ENCODE measurements at places on chromosomes 2 and 18. TPM values are rescaled to one million over a fixed set of nuclear protein-coding genes. Genes with fewer than 3 reads are reported as not detected.

DNA sequence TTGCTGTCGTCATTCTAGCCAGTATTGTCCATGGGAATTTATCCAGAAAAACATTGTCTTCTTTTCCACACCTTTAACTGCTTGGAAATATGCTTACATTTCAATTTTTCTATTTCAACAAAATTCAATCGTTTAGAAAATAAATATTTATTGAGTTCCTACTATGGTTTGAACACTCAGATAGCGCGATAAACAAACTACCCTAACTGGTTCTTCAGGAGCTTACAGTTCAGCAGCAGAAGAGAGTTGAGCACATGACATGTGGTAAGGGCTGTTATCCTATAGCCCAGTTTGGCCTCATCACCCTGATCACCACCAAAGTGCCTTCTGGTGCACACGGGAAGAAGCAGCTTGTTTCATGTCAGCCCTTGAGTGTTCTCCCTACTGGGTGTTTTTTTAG, 375.2 kb upstream of the SMIM21 start:
- no peak for DNase-seq
- H3K4me1 ChIP-seq, result no peaks in the 10 kb centered on the region
- no peak overlapping the region for H3K27ac ChIP-seq
- H3K27me3 ChIP-seq, result no peaks in the 10 kb centered on the region
- H3K36me3 ChIP-seq, result no peaks in the 10 kb centered on the region

- no peak overlapping the region for H3K4me3 ChIP-seq
- H3K36me3 ChIP-seq, result peaks cover 14% of the 10 kb centered on the region
- no peak overlapping the region for H3K27ac ChIP-seq
- no peak for DNase-seq
- no peaks in the 10 kb centered on the region for H3K4me1 ChIP-seq
- no peaks in the 10 kb centered on the region for H3K27me3 ChIP-seq
Observed at GRCh38 chr18:211582-211981, 53.2 kb downstream of the USP14 start.

GRCh38 chr2:113890253-113891235, 655 bp downstream of the ACTR3 start:
- H3K4me1 ChIP-seq, result peaks cover 56% of the 10 kb centered on the region
- H3K36me3 ChIP-seq, result no peaks in the 10 kb centered on the region
- peak overlapping the region; percentile 92 for H3K4me3 ChIP-seq
- peak; percentile 39 for DNase-seq
- H3K27me3 ChIP-seq, result no peaks in the 10 kb centered on the region
- peak overlapping the region; percentile 98 for H3K27ac ChIP-seq

- H3K36me3 ChIP-seq, result no peaks in the 10 kb centered on the region
- H3K27me3 ChIP-seq, result no peaks in the 10 kb centered on the region
- H3K4me3 ChIP-seq, result no peak overlapping the region
- DNase-seq, result no peak
Observed at GRCh38 chr2:218332288-218332687, 24.4 kb upstream of the CATIP start.

GRCh38 chr2:117199511-117199910, 615.0 kb upstream of the DDX18 start:
- no peak for DNase-seq
- H3K27ac ChIP-seq, result no peak overlapping the region
- no peaks in the 10 kb centered on the region for H3K4me1 ChIP-seq
- H3K4me3 ChIP-seq, result no peak overlapping the region

GRCh38 chr2:10039658-10040410, 3.5 kb upstream of the KLF11 start:
- peaks cover 55% of the 10 kb centered on the region for H3K4me1 ChIP-seq
- H3K27me3 ChIP-seq, result no peaks in the 10 kb centered on the region
- peak; percentile 69 for DNase-seq
- H3K27ac ChIP-seq, result peak overlapping the region; percentile 60

DNA sequence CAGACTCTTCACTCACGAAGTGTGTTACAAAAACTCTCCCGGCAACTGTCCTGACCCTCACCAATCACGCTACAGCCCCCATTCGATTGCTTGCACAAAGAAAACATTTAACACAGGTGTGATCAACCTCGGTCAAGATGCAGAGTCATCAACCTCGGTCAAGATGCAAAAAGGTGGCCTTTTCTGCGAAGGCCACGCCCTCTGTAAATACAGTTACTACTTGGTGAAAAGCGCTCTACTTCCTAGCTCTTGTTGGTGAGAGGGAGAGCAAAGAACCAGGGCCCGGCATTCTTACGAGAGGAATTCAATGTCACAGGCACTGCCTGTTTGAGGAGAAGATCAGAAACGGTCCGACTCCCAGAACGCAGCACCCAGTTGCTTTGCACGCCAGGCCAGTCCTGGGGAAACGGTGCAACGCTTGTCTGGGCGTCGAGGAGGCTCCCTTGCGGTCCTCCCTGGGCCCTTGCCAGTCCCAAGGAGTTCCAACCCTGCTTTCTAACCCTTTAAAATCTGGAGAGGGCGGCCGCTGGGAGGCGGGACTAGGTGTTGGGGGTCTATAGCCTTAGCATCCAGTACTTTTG, 1.9 kb downstream of the PIEZO2 start:
- H3K27ac ChIP-seq, result no peak overlapping the region
- H3K27me3 ChIP-seq, result peaks cover 16% of the 10 kb centered on the region
- no peak for DNase-seq
- peak overlapping the region; percentile 7 for H3K4me3 ChIP-seq
- H3K4me1 ChIP-seq, result no peaks in the 10 kb centered on the region
- H3K36me3 ChIP-seq, result no peaks in the 10 kb centered on the region

DNA sequence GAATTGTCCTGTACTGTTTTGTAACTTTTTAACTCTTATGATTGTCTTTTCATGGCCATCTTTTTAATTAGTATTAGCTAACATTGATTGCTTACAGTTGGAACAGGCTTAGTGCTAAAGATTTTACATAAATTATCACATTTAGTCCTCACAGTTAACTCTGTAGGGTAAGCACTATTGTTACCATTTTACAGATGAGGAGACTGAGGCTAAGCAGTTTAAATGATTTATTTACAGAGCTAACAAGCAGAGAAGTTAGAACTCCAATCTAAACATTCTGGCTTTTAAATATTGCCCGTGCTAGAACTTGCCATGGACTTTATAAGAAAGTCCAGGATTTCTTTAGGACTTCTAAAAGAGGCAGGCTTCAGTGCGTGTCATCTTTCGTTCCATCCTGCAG, 48.6 kb downstream of the EPAS1 start:
- H3K4me1 ChIP-seq, result peaks cover 7% of the 10 kb centered on the region
- H3K4me3 ChIP-seq, result no peak overlapping the region
- no peak for DNase-seq
- no peak overlapping the region for H3K27ac ChIP-seq
- H3K27me3 ChIP-seq, result no peaks in the 10 kb centered on the region
- peaks cover 13% of the 10 kb centered on the region for H3K36me3 ChIP-seq

DNA sequence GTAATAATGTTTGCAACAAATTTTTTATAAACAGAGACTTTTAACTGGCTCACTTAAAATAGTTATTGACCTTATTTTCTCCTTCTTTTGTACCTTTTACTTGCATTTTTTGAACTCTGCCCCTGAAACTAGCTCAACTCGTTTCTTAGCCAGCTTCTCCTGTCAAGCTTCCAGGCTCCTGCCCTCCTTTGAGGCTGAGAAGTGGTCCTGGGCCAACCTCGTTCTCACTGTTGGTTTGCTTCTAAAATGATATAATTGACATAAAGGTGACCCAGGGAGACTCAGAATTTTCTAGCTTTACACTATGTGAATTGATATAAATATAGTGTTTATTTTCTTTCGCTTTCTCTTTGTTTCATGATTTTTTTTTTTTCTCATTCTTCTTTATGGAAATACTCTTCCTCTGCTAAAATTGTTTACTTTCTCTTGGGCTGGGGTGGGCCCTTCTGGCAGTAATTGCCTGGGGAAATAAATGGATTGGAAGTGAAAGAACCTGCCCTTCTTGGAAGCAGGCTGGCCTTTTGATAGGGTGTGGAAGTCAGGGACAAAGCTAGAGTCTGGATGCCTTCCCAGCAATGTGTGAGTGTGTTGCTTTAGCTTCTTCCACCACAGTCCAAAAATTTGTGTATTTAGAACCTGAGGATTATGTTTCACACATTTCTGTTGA, 30.7 kb downstream of the GPD2 start:
- DNase-seq, result no peak
- H3K4me1 ChIP-seq, result peaks cover 54% of the 10 kb centered on the region
- no peaks in the 10 kb centered on the region for H3K36me3 ChIP-seq
- H3K27ac ChIP-seq, result peak overlapping the region; percentile 48
- H3K27me3 ChIP-seq, result no peaks in the 10 kb centered on the region

DNA sequence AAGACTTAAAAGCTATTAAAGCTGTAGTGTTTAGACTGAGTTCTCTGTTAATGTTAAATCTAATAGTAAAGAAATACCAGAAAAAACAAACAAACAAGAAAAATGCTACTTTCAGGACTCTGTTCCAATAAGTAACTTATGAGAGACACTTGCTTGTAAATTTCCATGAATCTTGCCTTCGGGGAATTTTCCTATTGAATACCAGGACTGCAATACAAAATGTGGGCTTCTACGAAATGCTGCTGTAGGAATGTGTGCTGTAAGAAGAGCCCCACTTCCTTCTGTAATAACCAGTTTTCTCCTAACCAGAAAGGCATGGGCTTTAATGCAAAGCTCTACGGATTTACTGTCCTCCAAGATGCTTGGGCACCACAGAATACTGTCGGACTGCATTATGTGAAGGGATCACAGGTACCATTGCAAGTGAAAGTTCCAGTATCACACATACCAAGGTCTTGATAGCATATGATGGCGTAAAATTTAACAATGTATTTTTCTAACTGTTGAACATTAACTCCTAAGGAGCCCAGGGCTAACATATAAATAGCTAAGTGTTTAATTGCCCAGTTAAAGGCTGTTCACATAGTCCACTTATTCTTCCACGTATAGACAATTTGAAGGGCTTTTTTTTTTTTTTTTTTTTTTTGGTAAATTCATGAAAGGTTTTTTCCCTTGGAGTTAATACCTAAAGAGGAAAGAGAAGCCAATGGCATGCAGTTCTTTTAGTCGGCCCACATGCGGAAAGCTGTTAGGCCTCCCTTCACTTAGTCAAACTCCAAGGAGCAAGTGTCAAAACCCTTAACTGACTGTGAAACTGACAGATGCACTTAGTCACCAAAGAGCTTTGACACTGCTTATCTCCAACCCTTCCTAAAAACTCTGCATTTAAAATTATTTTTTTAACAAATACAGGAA, 564.0 kb upstream of the POU3F3 start:
- DNase-seq, result no peak
- no peaks in the 10 kb centered on the region for H3K36me3 ChIP-seq
- no peaks in the 10 kb centered on the region for H3K4me1 ChIP-seq
- no peaks in the 10 kb centered on the region for H3K27me3 ChIP-seq

DNA sequence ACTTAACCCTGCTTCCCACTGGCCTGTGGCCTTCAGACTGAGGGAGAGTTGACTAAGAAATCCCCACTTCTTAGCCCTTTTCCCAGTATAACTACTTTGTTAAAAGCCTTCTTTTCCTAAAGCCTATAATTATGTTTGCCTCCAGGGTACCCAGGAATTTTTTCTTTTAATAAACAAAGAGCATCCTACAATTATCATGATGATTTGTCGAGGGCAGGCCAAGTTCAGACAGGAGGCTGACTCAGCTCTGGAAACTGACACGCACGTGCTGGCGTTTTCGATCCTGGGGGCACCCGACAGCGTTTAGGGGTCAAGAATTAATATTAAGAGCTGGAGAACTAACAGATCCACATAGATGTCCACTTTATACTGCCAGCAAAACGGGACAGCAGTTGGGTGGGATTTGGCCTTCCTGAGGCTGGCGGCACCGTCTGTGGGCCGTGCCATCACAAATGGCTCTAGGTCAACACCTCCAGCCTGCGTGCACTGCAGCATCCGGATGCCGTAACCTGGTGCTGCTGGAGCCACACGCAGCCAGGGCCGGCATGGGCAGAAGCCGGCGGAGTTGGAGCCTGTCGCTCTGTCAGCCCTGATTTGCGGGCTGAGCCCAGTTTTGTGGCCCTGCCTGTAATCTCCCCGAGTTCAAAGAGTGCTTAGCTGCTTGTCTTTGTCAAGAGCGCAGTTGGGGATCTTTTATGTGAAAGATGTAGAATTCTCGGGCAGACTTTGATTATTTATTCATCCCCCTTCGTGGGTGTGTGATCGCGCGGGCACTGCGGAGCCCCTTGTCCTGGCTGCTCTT, 191.0 kb downstream of the GLI2 start:
- no peaks in the 10 kb centered on the region for H3K36me3 ChIP-seq
- H3K27me3 ChIP-seq, result no peaks in the 10 kb centered on the region
- H3K4me3 ChIP-seq, result no peak overlapping the region
- no peak overlapping the region for H3K27ac ChIP-seq
- no peak for DNase-seq

DNA sequence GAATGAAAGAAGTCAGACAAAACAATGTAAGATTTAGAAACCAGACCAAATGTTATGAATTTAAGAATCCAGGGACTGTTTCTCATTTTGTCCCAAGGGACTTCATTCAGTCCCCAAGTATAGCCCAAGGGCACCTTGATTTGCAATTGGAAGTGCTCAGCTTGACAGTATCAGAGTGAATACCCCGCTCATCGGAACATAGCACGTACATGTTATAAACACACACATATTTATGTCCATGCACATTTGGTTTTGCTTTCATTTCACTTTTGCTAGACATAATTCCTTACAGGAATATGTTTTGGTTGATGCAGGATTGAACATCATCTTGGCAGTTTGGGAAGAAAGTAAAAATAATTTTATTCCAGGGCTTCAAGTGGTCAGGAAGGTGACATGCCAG, 100.2 kb downstream of the PID1 start:
- no peaks in the 10 kb centered on the region for H3K27me3 ChIP-seq
- no peaks in the 10 kb centered on the region for H3K36me3 ChIP-seq
- DNase-seq, result no peak
- H3K27ac ChIP-seq, result no peak overlapping the region

DNA sequence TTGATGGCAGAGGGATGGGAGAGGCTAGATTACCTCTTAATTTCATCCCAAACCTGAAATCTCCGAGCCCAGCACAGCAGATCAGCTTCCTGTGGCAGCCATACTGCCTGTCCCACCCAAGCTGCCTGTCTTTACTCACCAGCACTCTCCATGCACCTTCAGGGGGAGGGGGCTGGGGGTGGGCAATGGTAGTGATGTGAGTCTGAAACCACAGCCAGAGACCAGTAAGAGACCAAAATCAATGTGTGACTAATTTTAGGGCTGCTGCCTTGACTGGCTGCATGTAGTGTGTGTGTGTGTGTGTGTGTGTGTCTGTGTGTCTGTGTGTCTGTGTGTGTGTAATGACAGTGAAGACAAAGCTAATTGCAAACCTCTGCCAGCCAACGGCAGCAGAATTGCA, 11.7 kb upstream of the TEX261 start:
- no peaks in the 10 kb centered on the region for H3K4me1 ChIP-seq
- peaks cover 7% of the 10 kb centered on the region for H3K27me3 ChIP-seq
- H3K36me3 ChIP-seq, result no peaks in the 10 kb centered on the region
- no peak for DNase-seq
- H3K4me3 ChIP-seq, result no peak overlapping the region

- no peaks in the 10 kb centered on the region for H3K27me3 ChIP-seq
- H3K36me3 ChIP-seq, result no peaks in the 10 kb centered on the region
- no peaks in the 10 kb centered on the region for H3K4me1 ChIP-seq
- no peak overlapping the region for H3K4me3 ChIP-seq
- no peak overlapping the region for H3K27ac ChIP-seq
Observed at GRCh38 chr2:60488291-60488690, 65.2 kb downstream of the BCL11A start.

Gene FMNL2
- total RNA-seq, result 9.1 TPM

Gene LRRTM1
- not detected for total RNA-seq

Gene PROC
- total RNA-seq, result not detected

Gene ABCG5
- total RNA-seq, result not detected

Gene AQP12B
- not detected for total RNA-seq

Measured in psoas muscle (tissue), 8 donors.